Head of caudate nucleus (tissue), 42 donors: ENCODE measurements at places on chromosomes 7 and 10.

- DNase-seq: no peak
Measured at GRCh38 chr10:79249186-79250121, 97.8 kb upstream of the PPIF start.

- DNase-seq: no peak
Measured at GRCh38 chr10:31619531-31620061, 300.6 kb downstream of the ZEB1 start.

DNA sequence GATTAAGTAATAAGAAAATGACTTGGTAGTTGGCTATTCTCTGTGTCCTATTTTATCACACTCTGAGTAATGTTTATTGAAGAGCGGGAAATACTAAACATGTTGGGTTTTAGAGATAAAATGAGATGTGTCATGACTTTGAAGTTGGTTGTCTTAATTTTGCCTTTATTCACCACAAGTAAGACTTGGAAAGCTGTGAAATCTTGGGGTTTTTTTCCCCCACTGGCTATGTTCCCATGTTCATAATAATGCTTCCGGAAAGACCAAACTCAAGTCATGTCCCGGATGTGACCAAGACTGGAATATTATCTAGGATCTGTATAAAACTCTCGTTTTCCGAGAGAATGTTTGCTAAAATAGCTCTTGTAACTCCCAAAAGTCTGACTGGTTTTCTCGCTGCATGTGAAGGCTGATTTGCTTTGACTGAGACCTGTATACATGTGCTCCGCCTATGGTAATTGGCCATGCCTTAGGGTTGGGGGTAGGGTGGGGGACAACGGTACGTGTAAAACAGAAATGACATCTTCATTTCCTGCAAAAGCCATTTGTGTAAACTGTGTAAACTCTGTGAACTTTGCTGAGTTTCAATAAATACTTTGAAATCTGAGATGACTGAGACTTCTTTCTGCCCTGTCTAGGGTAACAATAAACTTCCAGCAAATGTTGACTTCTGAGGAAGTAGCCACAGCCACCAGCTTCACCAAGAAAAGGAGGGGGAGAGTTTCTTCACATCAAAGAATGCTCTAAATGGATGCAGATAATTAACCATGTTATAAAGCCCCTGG lies 169.6 kb downstream of the ZNF365 start:
- DNase-seq: no peak

DNA sequence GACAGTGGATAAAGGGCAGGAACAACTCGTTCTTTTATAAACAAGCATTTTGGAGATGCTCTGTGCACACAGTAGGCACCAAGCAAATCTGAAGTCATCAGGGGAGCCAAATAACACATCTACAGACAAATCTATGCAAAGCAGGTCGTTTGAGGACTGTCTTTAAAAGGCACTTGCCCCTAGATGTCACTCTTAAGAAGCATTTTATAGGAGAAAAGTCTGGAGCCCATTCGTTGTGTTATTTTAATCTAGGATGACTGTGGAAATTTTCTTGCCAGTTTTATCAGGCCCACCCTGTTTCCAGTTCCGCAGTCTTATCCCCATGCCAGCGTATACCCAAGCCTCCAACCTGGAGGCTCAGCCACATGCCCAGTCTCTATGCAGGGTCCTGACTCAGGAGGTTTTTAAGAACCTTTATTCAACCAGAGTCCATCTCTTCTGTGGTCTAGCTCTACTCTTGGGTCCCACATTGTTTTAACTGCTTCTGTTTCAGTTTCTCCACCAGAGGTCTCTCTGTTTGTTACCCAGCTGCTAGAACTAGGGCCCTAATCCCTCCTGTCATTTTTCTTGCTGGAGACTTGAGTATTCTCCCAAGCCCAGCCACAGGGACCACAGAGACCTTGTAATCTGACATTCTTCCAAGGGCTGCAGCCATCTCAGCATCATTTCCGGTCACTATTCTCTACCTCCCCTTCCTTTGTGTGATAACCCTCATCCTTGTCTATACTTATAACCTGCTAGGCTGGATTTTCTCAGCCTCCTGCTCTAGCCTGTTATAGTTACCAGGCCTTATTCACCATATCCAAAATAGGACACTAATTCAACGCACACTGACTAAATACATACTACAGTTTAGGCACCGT lies 26.7 kb downstream of the PIK3CG start:
- DNase-seq: no peak

DNA sequence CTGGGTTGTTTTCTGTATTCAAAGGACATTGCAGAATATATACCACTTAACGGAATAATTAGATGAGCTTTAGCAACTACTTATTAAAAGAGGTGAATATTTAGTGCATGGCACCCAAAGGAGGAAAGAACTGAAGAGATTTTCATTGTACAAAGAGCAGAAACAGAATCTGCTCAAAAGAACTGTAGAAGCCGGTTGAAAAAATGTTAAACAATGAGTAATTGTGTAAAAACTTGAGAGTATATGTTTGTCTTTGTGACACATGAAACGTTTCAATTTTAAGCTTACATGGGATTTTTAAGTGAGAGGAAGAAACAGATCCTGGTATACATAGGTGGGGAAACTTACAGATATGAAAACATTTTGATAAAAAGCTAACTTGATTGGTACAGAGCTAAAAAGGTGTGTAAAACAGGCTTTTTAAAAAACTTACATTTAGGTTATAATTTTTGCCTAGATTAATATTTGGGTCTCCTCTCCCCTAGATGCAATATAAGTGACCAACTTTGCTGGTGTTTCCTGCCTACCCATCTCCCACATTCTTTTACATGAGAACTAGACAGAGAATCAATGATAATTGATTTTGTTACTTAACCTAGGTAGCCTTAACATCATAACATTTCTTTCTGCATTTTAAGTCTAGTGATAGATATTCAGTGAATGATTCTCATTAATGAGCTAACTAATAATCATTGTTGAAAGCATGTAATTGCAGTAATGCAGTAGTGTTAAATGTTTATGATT lies 6.8 kb downstream of the ARL5B start:
- DNase-seq: no peak

DNA sequence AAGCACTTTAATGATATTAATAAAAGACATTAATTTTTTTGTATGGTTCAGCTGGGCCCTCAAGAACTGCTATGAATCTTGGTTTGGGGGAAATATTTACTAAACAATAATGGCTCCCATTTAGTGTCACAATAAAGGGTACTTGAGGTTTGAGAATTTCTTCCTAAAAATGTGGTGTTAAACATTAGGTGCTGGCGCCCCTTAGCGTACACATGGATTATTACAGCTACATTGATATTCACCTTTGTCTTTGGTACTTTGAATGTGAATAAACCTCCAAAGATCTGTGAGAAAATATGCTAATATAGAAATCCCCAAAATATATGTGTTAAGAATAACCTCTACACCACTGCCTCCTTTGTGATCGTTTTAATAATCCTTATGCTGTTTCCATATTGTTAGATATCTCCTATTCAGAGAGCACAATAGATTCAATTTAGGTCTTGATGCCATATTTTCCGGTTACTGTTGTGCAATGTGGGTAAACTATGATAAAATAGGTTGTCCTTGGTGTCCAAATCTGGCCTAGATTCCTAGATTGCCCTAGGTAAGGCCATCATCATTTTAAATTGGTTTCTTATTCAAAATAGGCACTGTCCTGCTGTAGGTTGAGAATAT lies 161.8 kb upstream of the CACNA2D1 start:
- peak; percentile 57 for DNase-seq

- DNase-seq: no peak
Measured at GRCh38 chr10:631266-631665, 58.2 kb downstream of the DIP2C start.

- DNase-seq: peak; percentile 47
Measured at GRCh38 chr7:6430271-6430940, 17.3 kb downstream of the DAGLB start.

GRCh38 chr7:43454936-43455518 lies 127.9 kb upstream of the STK17A start:
- peak; percentile 39 for DNase-seq

GRCh38 chr10:58982470-58983239 lies 193.8 kb upstream of the PHYHIPL start:
- peak; percentile 40 for DNase-seq

- DNase-seq: no peak
Measured at GRCh38 chr10:88254091-88254490, 329.0 kb downstream of the RNLS start.

- no peak for DNase-seq
Measured at GRCh38 chr10:104016661-104017060, 49.7 kb downstream of the SLK start.

GRCh38 chr10:79224263-79224949 lies 122.9 kb upstream of the PPIF start:
- no peak for DNase-seq

- no peak for DNase-seq
Measured at GRCh38 chr7:6022707-6023106, 8.5 kb upstream of the ANKRD61 start.

GRCh38 chr10:77673101-77673500 lies 35.5 kb upstream of the KCNMA1 start:
- no peak for DNase-seq

DNA sequence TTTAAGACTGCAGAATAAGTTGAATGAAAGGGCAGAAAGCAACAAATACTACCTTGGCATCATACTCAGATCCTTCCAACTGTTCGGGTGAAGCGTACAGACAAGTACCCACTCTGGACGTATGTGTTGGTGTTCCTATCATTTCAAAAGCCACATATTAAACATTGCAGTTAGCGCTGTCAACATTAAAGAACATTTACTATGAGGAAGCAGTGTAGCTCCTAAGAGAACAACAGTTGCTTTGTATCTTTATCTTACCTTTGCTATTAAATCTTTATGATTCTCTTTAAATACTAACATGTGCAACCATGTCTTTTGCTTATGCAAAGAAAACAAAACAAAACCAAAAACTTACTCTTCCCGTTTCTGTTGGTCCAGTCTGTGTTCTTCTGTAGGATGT lies 2.6 kb upstream of the ANKRD61 start:
- no peak for DNase-seq

GRCh38 chr7:12518920-12519681 lies 51.4 kb upstream of the SCIN start:
- no peak for DNase-seq

- no peak for DNase-seq
Measured at GRCh38 chr10:61961278-61961677, 59.8 kb downstream of the ARID5B start.

GRCh38 chr7:104358446-104359132 lies 30.2 kb downstream of the LHFPL3 start:
- DNase-seq: no peak

DNA sequence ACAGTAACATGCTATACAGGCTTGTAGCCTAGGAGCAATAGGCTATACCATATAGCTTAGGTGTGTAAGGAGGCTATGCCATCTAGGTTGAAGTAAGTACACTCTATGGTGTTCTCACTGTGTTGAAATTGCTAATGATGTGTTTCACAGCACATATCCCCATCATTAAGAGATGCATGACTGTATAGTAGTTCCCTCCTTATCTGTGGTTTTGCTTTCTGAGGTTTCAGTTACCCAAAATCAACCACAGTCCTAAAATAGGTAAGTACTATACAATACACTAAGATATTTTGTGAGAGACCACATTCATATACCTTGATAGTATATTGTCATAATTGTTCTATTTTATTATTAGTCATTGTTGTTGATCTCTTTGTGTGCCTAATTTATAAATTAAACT lies 12.7 kb downstream of the FZD1 start:
- no peak for DNase-seq

- DNase-seq: no peak
Measured at GRCh38 chr10:22742678-22743077, 28.3 kb upstream of the PIP4K2A start.

- no peak for DNase-seq
Measured at GRCh38 chr7:47581804-47582763, at the start of gene TNS3. TNS3 (minus strand) TSS chr7:47582111; CDS start chr7:47439636, 142,475 bp downstream.

- DNase-seq: no peak
Measured at GRCh38 chr7:39035903-39036302, 58.2 kb downstream of the POU6F2 start.

GRCh38 chr7:150969475-150969874 lies 8.6 kb downstream of the KCNH2 start:
- no peak for DNase-seq

- DNase-seq: no peak
Measured at GRCh38 chr10:90195288-90195840, 494.0 kb downstream of the KIF20B start.

DNA sequence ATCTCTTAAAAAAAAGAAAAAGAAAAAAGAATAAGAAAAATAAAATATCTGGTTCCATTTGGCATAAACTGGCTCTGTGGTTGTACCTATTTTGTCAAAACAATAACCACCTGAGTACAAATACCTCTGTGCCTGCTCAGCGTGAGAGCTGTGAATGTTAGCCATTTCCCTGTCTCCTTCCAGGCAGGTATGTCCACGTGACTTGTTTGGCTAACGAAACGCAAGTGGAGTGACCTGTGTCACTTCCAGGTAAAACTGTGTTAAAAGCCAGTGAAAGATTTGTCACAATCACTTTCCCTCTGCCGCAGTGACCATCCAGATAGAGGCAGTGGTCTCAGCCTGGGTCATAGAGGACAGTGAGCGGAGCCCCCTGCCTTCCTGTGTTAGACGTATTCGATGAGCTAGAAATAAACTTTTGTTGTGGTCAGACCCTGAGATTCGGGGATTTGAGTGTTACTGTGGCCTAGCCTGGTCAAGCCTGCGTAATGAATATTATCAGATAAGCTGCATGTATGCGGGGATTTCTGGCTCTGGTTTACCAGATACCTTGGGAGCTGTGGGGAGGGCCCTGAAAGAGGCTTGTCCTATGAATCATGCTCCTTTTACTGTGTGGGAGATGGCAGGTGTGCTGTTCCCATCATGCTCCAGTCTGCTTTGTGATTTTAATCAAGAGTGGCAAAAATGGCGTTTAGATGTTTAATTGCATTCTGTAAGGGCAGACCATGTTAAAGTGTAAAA lies 3.8 kb downstream of the PTER start:
- DNase-seq: no peak

DNA sequence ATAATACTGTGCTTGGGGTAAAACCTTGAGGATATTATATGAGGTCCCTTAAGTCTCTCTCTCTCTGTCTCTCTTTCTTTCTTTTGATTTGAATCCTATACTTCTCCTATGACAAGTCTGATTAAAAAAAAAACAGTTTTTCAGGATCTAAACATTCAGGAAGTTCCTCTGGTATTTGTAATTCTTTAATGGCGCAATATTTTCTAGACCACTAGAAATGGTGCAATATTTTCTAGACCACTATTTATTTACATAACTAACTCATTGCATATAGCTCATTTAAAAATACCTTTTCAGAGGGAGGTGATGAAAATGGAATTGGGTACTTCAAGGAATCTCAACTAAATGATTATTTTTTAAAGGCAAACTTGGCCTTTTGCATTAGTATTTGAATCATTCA lies 1235.3 kb downstream of the GATA3 start:
- no peak for DNase-seq

DNA sequence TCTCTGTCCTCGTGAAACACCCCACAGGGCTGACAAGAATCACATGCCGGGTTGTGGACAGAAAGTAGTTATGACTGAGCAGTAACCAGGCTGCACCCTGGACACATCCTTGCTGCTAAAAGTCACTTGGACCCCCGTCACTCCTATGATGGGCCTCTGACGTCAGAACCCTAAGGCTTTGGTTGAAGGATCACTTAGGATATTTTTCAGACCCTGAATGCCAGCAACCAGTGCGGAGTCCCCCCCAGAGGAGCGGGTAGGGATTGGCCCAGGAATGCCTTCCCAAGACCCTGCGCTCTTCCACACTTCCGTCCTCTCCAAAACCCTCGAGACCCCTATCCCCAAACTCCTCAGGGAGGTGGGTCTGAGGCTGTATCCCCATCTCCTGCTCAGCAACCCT lies 52.1 kb downstream of the CFAP46 start:
- DNase-seq: no peak
